ENCODE measurements at places on chromosomes 5 and 9.
A peak's percentile ranks its signal among the peaks of the same experiment; 100 is the strongest.

DNA sequence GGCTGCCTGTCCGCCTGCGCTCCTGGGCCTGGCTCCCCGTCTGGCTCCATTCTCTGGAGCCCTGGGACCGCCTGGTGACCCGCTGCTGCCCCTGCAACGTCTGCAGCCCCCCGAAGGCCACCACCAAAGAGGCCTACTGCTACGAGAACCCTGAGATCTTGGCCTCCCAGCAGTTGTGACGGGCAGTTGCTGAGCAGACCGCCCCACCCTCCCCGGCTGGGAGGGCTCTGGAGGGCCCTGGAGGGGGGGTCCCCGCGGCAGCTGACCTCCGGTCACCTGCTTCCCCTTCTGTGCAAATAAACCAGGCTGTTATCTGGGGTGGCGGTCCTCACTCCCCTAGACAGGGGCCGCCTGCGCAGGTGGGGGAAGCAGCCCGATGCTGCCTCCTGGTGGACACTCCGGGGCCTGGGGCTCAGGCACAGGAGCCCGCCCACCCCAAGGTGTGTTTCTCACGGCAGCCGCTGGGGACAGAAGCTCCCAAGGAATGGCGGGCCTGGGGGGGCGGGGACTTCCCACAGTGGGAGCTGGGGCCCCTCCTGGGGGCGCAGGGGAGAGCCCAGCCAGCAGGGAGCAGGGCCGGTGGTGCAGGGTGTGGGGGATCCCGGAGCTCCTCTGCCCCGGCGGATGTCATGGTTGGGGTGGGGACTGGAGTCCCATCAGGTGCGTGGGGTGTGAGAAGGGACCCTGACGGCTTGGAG is 4.7 kb upstream of the TUBB4B start:
- peak; percentile 53 for DNase-seq

GRCh38 chr9:14396171-14396570 is 82.2 kb upstream of the NFIB start:
- no peak for DNase-seq

DNA sequence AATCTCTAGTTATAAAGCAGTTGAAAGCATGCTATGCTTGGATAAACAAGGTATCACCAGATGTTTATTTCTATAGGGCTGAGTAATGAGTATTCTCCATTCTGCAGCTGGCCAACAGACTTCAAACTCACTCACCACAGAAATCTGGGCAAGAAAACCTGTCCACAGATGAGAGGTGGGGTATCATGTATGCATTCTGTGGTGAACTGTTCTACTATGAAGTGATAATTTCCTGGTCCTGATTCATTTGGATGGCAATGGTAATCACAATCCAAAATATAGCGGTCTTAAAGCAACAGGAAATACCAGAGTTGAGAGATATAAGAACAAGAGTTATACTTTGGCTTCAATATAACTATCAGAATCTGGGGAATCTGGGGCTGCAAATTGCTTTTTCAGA is 65.9 kb upstream of the EFNA5 start:
- DNase-seq: no peak

- peak; percentile 46 for DNase-seq
These were observed 747 bp downstream of the LRSAM1 start for GRCh38 chr9:127451858-127452656.

DNA sequence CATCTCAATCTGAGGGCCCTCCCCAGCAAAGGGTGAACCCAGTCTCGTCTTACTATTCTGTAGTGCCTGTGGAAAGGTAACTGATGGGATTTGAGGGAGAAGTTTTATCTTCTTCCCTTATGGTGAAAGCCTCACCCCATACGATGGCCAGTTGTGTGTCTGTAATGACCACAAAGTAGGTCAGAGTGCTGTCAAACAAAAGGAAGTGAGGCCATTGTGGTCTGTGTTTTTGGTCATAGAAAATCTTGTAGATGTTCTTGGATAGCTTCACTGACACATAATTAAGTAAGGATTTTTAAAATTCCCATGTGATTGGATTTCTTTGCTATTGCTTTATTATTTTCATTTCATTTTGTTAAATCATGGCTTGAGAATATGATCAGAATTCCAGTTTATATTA is 505.1 kb upstream of the KLF4 start:
- no peak for DNase-seq

DNA sequence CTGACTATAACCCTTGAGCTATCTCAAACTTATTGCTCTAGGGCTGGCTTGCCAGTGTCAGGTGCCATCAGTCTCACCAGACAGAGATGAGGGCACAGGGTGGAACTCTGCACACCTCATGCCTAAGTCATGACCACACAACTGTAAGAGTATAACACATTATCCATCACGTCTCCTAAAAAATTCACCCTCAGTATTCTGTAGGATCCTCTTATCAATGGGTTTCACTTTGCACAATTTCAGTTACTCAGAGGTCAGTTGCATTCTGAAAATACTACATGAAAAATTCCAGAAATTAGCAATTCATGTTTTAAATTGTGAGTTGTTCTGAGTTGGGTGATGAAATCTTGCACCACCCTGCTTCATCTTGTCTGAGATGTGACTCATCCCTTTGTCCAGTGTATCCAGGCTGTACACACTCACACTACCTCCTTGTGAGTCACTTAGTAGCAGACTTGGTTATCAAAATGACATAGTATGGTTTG is 690.9 kb upstream of the CDH18 start:
- peak; percentile 99 for DNase-seq

- DNase-seq: no peak
These were observed 921.8 kb downstream of the NR2F1-AS1 start for GRCh38 chr5:92659246-92659645.

DNA sequence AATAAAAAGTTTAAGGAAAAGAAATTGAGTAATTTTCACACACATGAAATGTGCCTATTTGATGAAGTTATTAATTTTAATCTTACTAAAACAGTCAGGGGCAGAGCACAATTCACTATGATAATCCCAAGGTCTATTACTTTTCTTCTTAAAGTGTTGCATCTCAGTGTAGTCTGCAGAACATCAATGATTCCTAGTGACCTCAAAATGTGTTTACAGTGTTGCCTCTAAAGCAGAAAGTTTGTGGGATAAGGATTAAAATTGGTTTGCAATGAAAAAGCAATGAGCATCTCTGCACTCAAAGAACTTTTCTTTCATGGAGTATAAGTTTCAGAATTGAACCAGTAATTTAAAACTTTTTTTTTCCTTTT is 63.0 kb downstream of the CEP120 start:
- DNase-seq: no peak

DNA sequence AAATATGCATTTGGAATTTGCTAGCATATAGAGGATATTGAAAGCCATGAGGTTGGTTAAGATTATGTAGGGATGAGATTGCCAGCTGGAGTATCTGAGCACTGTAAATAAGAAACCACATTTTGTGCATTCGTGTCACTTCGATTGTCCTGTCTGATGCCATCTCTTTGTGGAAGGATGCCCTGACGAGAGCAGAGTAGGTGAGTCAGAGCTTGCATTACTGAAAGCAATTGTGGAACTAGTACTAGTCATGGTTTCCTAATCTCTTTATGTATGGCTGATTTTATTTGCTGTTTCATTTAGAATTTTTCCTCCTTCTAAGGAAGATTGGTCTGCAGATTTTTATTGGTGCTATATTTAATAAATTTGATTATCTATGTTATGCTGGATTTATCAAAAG is 14.5 kb upstream of the TAS2R1 start:
- DNase-seq: peak; percentile 35

DNA sequence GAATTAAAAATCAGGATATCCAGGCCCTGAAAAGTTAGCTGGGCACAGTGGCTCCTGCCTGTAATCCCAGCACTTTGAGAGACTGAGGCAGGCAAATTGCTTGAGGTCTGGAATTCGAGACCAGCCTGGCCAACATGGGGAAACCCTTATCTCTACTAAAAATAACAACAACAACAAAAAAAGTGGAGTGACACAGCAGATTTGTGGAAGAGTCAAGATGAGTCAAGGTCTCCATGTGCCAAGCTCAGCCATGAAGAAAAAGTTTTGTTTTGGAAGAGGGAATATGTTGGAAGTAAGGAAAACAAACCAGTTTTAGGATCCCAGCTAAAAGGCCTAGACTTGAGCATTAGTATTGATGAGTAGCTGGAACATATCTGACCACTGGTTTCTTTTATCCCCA is 14.7 kb downstream of the LRRC70 start:
- DNase-seq: peak; percentile 33

DNA sequence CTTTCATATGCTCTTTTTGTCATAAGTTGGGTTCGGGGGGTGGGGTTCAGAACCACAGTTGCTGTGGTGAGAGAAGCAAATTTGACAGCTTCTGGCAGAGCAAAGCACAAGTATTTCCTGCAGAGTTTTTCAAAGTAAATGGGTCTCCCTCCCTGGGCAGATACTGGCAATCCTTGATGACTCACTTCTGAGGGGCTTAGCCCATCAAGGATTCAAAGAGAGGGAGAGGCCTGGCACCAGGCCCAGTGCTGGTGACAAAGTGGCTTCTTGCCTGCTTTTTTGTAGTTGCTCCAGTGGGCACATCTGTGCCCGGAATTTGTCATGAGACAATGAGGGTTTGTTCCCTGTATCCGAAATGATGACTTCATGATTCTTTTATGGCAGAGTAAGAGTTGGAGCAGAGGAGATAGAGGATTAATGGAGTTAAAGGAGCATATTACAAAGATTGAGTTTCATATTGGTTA is 46.6 kb upstream of the TNC start:
- peak; percentile 30 for DNase-seq

DNA sequence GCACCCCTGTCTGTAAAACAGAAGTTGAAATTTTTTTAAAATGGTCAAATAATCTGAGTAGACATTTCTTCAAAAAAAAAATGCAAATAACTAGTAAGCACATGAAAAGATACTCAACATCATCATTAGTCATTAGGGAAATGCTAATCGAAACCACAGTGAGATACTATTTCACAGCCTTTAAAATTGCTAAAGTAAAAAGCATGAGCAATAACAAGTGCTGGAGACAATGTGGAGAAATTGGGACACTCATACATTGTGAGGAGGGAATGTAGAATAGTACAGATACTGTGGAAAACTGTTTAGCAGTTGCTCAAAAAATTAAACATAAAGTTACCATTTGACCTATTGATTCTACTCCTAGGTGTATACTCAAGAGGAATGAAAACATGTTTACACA is 58.4 kb upstream of the RUSC2 start:
- DNase-seq: peak; percentile 52

DNA sequence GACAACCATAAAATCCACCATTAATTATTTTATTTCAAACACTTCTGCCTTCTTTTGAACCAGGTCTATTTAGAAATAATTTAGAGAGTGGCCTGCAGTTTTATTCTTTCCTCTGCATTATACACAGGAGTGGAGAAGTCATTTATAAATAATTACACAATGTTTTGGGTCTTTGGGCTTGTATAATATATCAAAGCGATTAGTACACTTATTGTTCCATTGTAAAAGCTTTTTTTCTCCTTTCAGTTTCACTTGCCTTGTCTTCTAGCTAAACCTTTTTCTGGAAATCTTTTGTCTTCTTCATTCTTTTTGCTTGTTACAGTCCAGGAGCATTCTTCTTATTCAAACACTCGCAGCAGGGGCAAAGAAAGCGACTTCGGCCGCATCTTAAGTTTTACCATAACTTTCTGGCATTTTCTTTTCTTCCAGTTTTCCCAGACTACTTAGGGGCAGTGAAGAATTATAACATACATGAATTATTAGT is 7.3 kb upstream of the NEUROG1 start:
- no peak for DNase-seq

DNA sequence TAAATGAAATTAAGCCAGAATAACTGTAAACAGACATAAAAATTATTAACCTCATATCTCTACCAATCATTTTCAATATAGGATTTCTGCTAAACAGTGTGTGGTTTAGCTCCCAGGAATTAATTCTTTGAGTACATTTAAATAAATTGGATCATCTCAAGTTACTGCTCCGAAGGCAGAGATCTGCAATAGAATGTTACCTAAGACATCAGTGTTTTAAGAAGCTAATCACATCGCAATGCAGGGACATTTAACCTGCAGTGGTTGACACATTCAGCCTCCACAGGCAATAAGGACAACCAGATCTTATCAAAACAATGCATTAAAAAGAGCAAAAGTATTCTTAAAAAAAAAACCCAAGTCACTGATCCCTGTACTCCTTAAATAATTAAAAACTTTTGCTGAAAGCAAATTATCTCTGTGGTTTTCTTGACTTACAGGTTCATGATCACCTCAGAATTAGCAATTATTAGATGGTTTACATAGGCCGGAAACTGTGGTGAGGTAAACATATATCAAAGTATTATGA is 45.7 kb downstream of the PRDM6 start:
- no peak for DNase-seq

DNA sequence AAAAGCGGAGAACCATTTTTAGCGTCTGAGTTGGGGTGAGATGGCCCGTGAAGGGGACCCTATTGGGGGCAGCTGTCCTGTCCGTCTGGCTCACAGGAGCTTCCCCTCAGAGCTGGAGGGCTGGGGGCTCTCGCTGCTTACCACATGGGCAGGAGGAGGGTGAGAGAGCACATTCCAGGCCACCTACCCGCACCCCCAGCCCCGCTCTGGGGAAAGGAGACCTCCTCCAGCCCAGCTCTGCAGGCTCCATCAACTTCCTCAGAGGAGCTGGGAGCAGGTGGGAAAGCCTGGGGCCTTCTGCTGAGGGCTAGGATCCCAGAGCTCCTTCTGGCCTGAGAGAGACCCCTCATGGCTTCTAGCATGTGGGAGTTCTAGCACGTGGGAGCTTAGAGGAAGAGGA is 27.1 kb upstream of the SPTLC1 start:
- DNase-seq: no peak

GRCh38 chr5:95958310-95959014 is 3.2 kb downstream of the ELL2 start:
- peak; percentile 74 for DNase-seq

DNA sequence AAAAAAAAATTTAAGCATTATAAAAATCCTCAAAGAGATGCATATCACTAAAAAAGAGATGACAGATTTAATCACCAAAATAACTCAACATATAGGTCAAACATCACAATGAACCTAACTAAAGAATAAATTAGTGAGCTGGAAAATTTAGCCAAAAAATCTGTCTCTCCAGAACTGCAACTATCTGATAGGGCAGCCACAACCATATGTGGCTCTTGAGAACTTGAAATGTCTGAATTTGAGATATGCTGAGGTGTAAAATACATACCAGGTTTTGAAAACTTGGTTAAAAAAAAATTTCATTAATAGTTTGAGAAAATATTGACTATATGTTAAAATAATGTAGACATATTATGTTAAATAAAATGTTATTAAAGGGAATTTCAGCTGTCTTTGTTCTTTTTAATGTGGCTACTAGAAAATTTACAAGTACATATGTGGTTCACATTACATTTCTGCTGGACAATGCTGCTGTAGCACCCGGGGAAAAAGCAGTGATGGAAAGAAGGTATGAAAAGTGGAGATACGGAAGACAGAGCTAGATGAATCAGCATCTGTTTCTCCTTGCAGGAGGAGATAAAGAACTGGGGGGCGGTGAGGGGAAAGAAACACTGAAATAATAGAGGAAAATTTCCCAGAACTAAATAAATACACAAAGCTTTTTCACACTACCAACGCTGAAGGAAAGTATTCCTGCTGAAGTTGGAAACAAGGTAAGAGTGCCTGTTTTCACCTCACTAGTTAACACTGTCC is 66.1 kb downstream of the DCP2 start:
- no peak for DNase-seq

DNA sequence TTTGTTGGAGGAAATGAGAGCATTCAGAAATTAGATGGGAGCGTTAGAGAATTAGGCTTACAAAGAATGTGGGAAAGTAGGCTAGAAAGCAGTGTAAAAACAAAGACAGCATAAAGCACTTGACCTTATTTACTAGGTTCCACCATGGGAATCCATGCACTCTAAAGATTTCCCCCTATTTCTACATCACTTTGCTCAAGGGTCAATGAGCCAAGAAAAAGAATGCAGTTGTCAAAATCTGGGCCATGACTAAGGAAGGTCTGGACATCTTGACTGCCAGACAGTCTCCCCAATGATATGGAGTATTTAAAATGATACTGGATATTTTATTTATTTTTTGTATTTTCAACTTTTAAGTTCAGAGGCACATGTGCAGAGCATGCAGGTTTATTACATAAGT is 3.4 kb downstream of the TLR4 start:
- no peak for DNase-seq
